ENCODE measurements at places on chromosomes 3 and 15.

DNA sequence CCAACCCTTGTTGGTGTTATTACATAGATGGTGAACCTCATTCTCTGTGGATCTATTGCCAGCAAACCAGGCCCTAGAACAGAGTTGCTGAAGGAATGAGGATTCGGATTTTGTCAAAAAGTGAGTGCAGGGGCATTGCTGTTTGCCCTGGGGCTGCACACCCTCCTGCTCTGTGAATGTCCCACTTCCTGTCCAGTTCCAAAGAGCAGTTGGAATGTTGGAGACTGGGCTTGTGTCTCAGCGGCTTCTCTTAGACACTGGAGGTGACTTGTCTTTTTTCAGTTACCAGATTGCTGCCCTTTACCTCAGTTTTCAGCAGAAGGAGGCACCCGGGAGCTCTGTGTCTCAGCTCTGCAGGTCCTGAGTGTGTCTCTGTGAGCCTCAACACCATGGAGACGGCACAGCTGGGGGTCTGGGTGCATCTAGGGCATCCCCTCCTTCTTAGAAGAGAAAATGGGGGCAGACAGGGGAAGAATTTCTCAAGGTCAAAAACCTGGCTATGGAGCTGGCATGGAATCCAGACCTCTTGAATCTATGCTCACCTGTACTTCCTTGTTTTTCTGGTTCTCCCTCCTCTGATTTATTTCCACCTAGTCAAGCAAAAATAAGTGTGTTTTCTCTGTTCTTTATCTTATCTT lies 46.3 kb downstream of the LIMD1 start:
- no peak for DNase-seq

GRCh38 chr3:146473726-146474125 lies 4.4 kb upstream of the PLSCR2 start:
- no peak for DNase-seq

GRCh38 chr3:126961791-126962461 lies 21.0 kb upstream of the PLXNA1 start:
- DNase-seq = no peak

- no peak for DNase-seq
Measured at GRCh38 chr3:48268381-48268935, 27.6 kb downstream of the ZNF589 start.

- DNase-seq = no peak
Measured at GRCh38 chr3:170966495-170966894, 58.1 kb upstream of the EIF5A2 start.

DNA sequence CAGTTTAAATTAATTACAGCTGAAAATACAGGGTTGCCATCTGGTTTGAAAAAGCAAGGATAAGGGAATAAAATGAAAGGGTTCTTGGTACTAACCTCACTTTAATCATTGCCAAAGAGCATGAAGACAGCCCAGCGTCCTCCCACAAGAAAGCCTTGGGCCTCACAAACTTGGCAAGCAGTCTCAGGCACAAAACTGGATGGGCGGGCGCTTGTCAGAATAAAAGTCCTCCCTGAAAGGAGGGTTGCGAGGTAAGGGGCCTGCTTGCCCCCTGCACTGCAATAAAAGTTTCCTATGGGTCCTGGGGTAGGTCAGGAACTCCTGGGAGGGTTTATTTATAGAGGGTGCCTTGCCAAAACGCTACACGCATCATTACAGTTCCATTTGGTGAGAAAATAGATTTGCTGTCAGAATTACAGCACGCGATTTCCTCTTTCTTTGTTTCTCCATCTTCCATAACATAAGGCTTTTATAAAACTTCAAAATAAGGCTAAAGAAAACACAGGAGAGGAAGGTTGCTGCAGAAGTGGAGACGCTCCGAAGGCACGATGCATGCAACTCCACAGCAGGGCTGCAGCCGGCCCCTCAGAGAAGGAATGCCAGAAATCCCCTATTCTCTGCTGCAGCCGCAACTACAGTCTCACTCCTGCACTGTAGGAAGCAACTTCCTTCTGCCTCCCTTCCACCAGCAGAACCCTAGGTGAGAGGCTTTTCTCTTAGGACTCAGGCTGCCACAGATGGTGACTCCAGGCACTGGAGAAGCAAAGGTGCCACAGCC lies 61.3 kb downstream of the VGLL4 start:
- no peak for DNase-seq

- DNase-seq = no peak
Measured at GRCh38 chr15:92623435-92623834, 32.1 kb downstream of the FAM174B start.

GRCh38 chr3:27749643-27750042 lies 27.5 kb upstream of the EOMES start:
- DNase-seq = no peak

DNA sequence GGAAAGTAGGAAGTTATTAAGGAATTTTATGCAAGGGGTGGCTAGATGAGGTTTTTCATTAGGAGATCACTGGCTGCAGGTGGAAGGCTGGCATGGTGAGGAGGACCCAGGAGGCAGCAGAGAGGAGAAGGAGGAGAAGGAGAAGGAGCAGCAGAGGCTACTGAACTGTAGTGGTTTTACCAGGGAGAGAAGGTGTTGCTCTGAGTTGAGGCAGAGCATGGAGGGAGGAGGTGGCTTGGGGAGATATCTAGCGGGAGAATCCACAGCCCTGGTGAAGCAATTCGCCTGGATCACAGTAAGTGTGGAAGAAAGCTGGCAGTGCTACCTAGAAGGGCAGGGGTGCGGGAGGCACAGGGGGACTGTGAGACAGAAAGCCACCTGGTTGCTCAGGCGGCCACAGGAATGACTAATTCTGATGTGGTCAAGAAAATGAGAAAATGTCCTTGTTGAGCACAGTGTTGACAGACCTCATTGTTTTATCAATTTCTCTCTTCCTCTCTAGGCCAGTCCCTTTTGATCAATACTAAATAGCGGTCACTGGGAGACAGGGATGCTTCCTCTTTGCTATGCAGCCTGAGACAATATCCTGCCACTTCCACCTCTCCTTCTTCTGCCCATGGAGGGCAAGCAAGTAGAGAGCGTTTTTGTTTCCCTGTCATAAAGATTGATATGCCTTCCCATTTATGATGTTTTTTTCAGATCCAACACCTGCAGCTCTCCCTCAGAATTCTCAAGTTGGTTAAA lies 94.6 kb downstream of the EEFSEC start:
- DNase-seq = no peak

GRCh38 chr15:98177966-98178592 lies 217.6 kb downstream of the ARRDC4 start:
- DNase-seq = peak; percentile 83

DNA sequence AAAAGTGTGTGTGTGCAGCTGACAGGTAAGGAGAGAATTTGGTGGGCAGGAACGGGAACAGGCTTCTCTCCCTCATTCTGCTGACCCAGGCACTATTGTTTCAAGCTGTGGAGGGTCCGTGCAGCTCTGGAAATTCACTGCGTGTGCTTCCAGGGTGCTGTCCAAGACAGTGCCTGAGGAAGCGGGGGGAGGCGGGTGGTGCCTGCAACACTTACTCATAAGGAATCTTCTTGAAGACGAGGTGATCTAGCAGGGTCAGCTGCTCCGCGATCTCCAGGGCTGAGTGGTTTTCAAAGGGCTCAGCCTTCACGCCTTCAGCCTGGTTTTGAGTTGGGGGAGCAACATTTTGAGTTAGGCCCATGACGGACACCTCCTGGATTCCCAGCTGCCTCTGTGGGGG lies 46.6 kb upstream of the CTSH start:
- no peak for DNase-seq

GRCh38 chr15:43095708-43096347 lies 10.0 kb downstream of the UBR1 start:
- DNase-seq = no peak

DNA sequence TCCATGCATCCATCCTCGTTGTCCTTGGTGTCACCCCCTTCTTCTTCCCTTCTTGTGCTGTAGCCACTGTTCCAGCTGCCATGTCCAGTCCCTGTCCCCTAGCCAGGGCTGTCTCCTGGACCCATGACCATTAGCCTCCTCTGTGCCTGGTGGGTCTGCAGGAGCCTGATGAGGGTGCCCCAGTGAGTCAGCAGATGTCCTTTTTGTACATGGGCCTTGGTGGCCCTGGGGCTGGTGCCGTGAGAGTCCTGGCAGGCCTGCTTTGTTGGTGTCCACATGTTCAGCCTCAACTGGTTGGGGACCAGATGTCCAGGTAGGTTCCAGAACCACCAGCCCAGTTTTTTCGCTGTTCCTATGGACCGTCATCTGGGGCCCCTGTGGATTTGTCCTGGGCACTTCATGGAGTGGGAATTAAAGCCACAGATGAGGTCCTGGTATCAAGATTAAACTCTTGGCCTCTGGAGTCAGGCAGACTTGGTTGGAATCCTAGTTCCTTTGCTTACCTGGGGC lies 66.1 kb downstream of the FBLN2 start:
- DNase-seq = no peak

DNA sequence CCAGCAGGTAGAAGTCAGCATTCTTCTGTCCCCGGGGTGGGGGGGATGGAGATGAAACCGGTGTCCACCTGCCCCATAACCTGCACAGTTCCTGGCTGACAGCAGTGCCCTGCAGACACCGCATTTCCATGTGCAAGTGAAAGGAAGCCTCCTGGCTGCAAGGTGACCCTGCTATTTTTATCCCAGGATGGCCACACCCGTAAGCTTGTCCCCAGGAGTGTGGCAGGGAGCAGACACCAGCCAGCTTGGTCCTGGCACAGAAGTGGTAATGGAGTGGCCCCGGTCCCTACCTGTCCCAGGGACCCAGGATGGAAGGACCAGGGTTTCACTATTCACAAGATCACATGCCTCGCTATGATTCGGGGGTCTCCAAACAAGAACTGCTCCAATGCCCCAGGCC lies 85.3 kb upstream of the RPL32 start:
- no peak for DNase-seq

DNA sequence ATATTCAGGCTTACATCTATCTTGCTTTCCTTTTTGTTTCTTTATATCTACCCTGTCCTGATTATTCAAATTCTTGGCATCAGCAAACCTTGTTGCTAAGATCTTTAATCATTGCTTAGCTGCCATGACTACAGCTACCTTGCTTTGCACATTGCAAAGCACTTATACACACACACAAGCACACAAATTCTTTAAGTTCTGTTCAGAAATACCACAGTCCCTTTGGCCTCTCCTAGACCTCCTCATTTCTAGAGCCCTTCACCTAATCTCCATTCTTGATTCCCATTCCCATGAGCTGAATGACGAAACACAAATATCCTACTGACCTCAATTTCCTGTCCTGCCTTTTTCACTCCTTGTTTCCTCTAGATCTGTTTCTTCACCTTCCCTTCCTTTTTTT lies 409.6 kb downstream of the UNC13C start:
- no peak for DNase-seq

- DNase-seq = no peak
Measured at GRCh38 chr15:74242441-74243185, 6.5 kb downstream of the CCDC33 start.

DNA sequence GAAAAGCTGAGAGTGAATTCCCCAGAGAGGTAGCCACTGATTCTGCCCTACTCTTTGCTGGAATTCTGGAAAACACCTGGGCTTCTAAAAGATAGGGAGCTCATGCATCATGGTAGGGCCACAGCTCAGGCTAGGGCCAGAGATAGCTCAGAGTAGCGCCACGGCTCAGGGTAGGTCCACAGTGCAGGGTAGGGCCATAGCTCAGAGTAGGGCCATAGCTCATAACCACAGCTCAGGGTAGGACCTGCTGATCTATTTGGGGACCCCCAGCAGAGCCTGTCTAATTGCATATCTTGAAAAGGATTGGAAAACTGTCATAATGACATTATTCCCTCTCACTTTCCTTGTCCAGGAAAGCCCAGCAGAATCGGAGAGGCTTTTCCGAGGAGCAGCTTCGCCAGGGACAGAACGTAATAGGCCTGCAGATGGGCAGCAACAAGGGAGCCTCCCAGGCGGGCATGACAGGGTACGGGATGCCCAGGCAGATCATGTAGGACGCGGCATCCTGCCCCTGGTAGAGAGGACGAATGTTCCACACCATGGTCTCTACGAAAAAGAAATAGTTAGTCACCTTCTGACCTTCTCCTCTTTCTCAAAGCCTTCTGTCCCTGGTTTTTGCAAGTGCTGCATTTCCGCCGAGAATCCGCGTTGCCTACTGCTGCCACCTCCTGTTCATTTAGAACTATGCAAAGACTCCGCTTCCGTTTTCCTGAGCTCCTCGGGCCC lies 14.5 kb downstream of the TAGLN3 start:
- DNase-seq = peak; percentile 61

DNA sequence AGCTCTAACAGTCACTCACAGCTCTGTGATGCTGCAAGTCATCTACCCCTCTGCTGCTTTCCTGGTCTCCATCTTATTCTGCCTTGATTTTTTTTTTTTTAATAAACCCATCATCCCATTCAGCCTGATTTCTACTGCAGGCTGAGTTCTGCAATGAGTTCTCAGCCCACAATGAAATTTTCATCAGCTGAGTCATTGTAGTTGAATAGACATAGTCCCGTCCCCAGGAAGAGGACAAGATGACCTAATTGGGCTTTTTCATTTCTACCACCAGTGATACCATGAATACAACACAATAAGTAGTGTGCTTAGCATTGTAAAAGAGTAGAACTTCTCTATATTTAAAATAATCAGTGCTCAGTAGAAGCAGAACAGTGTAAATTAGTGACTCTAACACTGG lies 59.3 kb downstream of the C3orf85 start:
- DNase-seq = no peak

DNA sequence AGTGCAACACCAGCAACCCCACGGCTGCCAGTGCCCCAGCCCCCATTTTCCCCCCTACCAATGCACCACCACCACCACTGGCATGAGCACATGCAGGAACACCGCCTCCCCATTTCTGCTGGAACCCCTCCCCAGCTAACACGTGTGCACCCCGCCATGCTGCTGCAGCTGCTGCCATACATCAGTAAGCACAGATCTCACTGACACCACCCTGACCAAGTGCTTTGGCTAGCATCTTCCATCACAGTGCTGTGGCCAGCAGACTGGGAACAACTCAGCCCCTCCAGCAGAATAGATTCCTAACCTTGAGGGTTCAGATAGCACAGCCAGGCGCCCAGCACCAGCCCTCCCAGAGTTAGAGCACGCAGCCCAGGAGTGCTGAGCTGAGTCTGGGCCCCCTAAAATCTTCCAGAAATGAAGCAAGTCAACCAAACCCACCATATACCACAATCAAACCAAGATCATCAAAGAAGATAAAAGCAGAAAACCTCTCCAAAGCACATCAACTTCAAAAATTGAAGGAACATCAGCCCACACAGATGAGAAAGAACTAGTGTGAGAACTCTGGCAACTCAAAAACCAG lies 81.2 kb upstream of the CDV3 start:
- no peak for DNase-seq

DNA sequence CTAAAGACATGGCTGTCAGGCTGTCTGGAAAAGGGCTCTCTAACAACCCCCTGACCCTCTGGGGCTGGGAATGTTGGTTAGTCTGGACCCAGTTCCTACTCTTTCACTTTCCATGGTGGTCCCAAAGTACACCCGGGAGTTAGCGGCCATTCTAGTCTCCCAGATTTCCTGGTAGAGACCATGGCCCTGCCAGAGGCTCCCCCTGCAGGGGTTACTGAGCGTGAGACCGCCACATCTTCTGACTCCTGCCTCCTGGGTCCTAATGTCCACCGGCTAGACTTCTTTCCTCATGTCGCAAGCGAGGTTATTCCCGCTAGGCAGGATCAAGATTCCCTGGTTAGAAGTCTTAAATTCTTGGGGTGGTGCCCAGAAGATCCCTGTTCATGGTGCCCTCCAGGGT lies 540.0 kb upstream of the ROBO1 start:
- no peak for DNase-seq

- DNase-seq = peak; percentile 21
Measured at GRCh38 chr3:17023006-17023664, 138.4 kb downstream of the PLCL2 start.

Data from NB4 (cell line).